ENCODE measurements at places on chromosomes 11 and 22. TPM values are rescaled to one million over a fixed set of nuclear protein-coding genes. Genes with fewer than 3 reads are reported as not detected.

- no peak for DNase-seq
These were observed 13.1 kb upstream of the LYVE1 start for GRCh38 chr11:10581481-10582019.

DNA sequence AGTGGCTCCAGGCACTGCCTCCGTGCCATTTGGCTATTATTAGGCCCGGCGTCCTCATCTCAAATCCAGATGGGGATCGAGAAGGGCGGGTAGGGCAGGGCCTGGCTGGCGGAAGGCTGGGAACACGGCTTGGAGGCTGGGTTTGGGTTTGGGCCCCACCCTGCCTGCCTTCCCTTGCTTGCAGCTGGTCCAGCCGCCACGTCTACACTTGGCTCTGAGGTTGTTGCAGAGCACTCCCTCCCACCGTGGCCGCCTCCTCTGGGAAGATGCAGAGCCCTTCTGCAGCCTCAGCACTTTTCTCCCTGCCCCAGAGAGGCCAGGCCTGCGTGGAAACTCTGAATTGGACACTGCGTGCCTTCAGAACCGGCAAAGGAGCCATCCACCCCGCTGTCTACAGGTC is 5.2 kb upstream of the SMTN start:
- DNase-seq: no peak

- DNase-seq: no peak
These were observed 1468.1 kb downstream of the BRD1 start for GRCh38 chr22:48359613-48359965.

The CYP2R1 gene
- 14.6 TPM for total RNA-seq

Data from activated CD4-positive, alpha-beta memory T cell treated with anti-CD3 and anti-CD28 coated beads for 36 hours (primary cell).